CD8-positive, alpha-beta memory T cell (primary cell): ENCODE measurements at places on chromosomes 1 and 21. TPM values are rescaled to one million over a fixed set of nuclear protein-coding genes. Genes with fewer than 3 reads are reported as not detected.

Gene LCE6A
- total RNA-seq: not detected

Gene BTG2
- 97.8 TPM for total RNA-seq

Gene PLEKHN1
- total RNA-seq: 3.5 TPM

- DNase-seq: no peak
Measured at GRCh38 chr1:14571810-14572767, 26.4 kb upstream of the KAZN start.

DNA sequence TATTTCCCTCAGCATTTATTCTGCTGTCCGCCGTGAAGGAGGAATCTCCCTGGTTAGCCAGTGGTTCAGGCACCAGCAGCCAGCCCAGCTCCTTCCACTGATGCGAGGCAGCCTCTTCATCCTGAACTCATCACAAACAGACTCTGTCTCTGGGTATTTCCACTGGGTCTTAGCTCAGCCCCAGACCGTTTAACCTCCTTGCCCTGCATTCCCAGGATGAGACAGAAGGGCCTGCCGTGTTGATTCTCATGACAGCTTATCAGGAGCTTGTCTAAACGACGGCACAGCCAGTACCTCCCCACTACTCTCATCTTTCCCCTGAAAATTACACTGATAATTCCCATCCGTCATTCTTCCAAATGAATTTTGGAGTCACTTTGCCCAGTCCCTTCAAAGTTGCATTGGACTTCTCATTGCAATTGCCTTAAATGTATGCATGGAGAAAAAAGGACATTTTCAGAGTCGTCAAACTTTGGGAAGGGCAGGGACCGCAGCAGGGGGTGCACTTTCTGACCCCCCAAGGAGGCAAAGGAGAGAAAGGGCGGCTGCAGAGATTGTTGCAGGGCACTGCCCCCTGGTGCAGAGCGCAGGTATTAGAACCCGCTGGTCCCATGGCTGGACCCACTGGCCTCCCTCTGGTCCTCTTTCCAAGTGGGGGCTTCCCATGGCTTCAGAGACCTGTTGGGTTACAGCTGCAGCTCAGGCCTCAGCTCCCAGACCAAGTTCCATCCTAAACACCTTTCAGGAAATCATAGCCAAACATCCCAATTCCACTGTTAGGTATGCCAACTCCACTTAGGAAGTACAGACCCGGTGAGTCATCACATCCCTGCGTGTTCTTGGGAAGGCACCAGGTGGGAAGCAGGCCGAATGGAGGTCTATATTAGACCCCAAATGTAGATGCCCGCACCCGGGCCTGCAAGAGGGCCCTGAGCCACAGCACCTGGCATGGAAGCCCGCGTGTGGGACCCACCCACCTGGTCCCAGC is 3.7 kb upstream of the MEGF6 start:
- DNase-seq: no peak

DNA sequence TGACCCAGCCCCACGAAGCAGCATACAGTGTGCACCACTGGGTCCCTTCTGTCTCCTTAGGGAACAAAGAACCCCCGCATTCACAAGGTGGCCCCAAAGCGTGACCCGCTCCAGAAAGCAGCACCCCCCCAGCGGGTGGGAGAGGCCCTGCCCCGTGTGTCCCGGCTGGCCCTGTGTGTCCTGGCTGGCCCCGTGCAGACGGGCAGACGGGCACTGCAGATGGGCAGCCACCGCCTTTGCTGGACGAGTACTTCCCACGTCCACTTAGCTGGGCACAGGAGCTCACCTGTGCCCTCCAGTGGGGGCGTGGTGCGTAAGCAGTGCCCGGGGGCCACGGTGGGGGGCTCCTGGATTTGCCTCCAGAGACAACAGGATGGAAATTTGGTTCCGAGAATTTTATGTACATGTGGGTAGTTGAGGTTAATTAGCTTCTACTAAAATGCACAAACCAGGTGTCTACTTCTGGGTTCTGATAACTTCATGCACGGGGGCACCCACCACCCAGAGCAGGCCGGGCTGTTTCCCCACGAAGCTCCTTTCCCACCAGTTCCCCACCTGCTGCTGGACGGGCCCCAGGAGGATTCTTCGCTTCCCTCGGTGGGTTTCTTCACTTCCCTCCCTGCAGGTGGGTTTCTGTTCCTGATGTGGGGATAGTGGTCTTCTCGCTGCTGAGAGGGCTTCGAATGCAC is 33.2 kb upstream of the SLC19A1 start:
- no peak for DNase-seq

DNA sequence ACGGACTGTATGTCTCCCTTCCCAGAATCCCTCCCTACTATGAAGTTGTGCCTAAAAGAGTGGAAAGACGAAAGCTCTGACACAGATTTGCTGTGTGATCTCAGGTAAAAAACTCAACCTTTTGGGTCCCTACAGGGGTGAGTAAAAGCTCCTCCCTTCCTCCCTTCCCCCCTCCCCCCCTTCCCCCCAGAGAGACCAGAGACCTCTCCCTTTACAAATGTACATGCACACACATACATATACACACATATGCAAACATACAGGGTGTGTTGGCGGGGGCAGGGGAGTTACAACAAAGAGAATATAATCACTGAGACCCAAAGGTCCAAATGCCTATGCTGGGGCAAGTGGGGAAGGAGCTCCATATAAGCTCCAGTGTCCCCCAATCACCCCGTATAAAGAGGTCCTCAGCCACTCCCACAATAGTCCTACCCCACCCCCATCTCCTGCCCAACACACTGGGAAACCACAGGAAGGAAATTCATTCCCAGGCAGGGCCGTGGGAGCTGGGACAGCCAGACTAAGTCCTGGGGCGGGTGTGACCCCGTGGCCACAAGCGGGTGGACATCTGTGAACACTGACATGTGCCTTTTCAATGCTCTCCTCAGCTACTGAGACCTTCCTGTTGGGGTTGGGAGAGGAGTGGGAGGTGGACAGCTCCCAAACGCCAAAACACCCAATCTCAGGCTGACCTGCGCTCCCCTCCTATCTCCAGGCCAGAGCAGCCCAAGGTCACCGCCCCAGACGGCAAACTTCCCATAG is 2.0 kb downstream of the MEF2D start:
- no peak for DNase-seq

DNA sequence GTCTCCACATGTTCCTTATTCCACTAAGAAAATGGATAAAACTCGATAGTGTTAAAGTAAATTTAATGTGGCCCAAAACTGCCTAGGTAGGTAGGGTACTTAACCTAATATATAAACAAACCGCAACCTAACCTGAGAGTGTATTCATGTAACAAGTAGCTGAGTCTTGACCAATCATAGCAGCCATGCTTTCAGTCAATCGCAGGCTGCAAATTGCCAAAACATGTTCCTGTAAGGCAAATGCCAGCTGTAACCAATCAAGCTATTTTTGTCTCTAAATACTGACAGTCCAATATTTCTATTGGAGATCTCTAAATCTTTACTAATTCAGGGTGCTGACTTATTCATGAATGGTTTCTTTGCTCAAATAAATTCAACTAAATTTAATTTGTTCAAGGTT is 3.1 kb upstream of the HMGCS2 start:
- DNase-seq: no peak

DNA sequence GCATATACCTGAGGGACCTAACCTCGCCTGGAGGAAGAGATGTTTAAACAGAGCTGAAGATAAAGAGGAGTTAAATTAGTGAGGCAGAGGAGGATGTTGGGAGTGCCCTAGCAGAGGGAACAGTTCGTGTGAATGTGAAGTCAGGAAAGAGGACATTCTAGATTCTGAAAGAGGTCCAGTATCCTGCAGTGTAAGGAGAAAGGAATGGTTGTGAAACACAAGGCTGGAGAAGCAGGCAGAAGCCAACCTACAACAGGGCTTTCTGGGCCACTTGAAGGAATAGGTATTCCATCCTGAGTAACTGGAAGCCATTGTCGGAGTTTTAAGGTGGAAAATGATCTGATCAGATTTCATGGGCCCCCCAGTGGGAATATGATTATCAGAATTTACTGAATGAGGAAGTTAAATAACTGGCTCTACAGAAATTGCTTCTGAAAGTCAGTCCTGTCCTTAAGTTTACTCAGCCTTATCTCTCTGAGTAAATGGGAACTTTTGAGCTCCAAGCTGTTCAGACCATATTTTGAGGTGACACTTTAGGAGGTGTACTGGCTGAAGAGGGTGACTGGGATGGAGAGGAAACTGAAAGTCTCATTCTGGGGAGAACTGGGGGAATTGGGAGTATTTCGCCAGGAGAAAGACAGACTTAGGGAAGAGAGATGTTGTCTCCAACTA is 24.4 kb upstream of the FAAH start:
- DNase-seq: no peak

- DNase-seq: no peak
Measured at GRCh38 chr21:32424674-32425073, 12.2 kb downstream of the EVA1C start.

- no peak for DNase-seq
Measured at GRCh38 chr1:212752934-212753497, 38.6 kb downstream of the NSL1 start.

- no peak for DNase-seq
Measured at GRCh38 chr1:146049436-146049835, 27.9 kb upstream of the HJV start.
